ENCODE measurements at places on chromosomes 1 and 21.

GRCh38 chr1:200392625-200393185 is 17.1 kb downstream of the ZNF281 start:
- DNase-seq = no peak

DNA sequence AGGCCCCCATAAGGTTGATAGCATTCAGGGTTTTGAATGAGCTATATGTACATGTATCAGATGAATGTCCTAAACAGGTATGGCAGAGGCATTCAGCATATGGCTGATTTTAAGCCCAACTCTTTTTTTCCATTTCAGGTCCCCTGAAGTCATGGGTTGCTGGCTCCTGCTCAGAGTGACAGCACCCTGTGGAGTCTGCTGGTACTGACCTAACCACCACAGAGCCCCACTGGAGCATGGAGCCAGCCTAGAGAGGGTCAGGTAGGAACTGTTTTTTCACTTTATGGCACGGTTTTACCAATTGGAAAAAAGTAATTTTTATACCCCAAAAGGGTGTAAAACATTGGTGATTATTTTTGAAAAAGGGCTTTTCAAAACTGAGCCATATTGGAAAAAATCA is 82.5 kb upstream of the MPC2 start:
- no peak for DNase-seq

DNA sequence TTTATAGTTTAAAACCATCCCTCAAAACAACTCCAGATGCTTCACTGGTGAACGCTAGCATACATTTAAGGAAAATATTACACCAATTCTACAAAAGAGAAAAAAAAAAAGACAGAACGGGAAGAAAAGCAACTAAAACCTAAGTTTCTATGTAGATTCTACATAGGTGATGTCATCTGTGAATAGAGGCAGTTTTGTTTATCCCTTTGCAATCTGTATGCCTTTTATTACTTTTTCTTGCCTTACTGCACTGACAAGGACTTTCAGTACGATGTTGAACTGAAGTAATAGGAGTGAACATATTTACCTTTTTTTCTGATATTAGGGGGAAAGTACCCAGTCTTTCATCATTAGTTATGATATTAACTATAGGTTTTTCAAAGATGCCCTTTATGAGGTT is 101.7 kb upstream of the HAO2 start:
- DNase-seq = no peak

- no peak for DNase-seq
Observed at GRCh38 chr1:210049616-210050015, 111.6 kb downstream of the SYT14 start.

DNA sequence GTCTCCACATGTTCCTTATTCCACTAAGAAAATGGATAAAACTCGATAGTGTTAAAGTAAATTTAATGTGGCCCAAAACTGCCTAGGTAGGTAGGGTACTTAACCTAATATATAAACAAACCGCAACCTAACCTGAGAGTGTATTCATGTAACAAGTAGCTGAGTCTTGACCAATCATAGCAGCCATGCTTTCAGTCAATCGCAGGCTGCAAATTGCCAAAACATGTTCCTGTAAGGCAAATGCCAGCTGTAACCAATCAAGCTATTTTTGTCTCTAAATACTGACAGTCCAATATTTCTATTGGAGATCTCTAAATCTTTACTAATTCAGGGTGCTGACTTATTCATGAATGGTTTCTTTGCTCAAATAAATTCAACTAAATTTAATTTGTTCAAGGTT is 3.1 kb upstream of the HMGCS2 start:
- DNase-seq = no peak

GRCh38 chr1:110155878-110156522 is 5.7 kb downstream of the SLC6A17 start:
- DNase-seq = peak; percentile 20

DNA sequence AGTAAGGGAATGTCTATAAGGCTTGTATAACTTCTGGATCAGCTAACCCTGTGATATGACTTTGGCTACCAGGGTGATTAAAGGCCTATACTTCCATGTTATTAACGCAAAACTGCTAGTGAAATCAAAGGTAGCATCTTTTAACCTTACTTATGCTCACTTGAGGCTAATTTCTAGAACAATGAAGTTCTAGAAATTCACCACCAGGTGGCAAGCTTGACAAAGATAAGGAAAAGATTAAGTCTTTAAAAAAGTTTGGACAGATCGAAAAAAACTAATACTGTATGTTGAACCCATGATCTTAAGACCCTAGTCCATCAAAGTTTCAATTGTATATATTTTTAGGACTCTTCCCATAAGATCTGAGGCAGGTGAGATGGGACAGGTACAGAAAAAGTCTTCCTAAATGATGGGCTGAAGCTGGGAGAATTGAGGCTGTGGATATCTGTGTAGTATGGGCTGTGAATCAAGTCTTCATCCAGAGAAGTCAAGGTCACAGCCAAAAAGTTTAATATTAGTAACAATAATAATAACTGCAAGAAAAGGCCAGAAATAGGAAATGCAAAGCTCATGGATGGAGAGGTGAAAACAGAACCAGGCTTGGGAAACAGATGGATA is 18.8 kb downstream of the KYAT3 start:
- no peak for DNase-seq

DNA sequence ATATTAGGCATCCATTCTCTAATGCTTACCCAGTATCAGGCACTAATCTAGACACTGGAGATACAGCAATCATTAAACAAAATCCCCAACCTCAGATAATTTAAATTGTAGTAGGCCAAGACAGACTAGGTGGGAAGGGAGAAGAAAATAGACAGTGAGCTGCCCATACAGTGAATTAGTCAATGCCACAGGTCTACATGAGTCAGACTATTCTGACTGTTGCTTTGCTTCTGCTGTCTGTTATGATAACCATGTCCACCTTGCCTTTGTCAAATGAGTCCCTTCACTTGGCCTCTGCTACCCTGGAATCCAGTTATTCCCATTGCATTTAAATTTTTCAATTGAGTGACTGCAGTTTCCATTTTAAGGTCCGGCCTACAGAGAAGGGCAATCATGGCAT is 59.5 kb downstream of the PIK3R3 start:
- no peak for DNase-seq

- DNase-seq = no peak
Observed at GRCh38 chr21:42581993-42582786, 68.5 kb downstream of the SLC37A1 start.

DNA sequence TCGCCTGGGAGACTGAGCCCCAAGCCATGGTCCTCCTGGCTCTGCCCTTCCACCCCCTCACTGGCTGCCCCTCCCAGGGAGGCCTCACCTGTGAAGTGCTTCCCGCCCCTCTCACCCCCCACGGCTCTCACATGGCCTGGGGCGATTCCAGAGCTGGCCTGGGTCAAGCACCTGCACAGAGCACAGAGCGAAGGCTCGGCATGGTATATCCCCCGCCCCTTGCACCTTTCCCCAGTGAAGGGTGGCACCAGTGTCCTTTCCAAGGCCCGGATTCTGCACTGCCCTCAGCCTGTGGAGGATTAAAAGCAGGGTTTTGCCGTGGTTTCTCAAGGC is 1.1 kb upstream of the AJAP1 start:
- DNase-seq = no peak

- no peak for DNase-seq
Observed at GRCh38 chr1:59698386-59698785, 116.4 kb upstream of the HOOK1 start.

GRCh38 chr1:181469829-181470228 is 13.5 kb upstream of the CACNA1E start:
- no peak for DNase-seq

DNA sequence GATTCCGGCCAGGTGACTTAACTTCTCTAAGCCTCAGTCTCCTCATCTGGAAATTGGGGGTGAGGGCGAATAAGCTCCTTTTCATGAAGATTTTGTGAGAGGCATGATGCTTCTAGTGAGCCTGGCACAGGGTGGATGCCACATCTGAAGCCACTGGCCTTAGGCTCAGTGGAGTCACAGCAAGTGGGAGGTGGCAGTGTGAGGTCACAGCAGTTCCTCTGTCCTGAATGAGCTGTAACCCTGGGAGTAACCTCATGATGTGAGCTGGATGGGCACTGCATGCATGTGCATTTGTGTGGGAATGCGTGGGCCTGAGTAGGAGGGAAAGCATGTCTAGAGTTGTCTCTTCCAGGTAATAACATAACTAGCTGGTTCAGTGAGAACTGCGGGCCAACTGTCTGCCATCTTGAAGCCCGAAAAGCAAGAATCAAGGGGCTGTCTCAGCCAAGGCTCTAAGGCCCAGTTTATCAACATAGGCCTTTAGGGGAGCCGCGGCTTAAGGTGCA is 27.0 kb upstream of the HTR1D start:
- no peak for DNase-seq

DNA sequence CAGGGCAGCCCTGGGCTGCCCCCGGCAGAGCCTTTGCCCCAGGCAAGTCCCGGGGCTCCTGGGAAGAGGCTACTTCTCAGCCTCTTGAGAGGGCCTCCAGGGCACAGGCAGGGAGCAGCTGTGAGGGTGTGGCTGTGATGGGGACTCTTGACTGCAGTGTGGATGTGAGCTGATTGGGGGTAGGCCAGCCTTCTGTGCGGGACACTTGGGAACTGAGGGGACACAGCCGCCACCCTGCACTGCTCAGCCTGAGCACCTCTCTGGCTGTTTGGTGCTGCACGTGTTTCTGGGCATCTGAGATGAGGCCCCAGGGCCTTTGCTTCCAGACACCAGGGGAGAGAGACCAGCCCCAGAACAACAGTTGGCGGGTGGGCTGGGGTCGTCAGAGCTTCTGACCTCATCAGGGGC is 62.1 kb downstream of the SKI start:
- DNase-seq = no peak

DNA sequence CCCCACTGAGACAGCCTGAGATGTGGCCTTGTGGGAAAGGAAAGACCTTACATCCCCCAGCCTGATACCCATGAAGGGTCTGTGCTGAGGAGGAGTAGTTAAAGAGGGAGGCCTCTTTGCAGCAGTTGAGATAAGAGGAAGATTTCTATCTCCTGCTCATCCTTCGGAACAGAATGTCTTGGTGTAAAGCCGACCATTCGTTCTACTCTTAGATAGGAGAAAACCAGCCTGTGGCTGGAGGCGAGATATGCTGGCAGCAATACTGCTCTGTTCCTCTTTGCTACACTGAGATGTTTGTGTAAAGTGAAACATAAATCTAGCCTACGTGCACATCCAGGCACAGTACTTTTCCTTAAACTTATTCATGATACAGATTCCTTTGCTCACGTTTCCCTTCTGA is 1.5 kb upstream of the CCDC27 start:
- DNase-seq = no peak

- DNase-seq = no peak
Observed at GRCh38 chr21:27429710-27430341, 462.9 kb upstream of the ADAMTS5 start.

GRCh38 chr1:10541286-10541685 is 66.5 kb downstream of the PEX14 start:
- DNase-seq = no peak

DNA sequence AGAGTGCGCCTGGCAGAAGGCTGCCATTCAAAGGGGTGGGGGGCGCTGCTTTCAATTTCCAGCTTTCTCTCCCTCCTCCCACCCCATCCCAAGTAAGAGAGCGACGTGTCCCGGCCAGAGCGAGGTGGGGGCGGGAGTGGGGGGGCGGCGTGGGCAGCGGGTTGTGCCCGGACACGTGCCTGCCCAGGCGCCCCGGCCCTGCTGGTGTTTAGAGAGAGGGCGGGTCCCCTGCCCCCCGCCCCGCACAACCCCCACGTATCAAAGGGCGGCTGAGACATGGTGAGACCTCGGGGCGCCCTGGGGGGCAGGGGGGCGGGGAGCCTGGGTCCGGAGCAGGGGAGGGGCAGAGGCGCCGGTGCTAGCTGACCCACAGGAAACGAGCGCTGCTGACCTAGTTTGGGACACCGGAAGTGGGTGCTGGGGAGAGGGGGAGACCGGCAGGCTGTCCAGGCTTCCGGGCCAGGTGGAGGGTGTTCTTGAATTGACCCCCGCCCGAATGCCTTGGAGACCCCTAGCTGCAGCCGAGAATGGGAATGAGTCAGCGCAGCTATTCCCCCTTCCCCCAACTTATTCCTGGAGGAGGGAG is 1.3 kb downstream of the ZBTB7B start:
- no peak for DNase-seq

- no peak for DNase-seq
Observed at GRCh38 chr1:185790194-185790735, 56.1 kb downstream of the HMCN1 start.

DNA sequence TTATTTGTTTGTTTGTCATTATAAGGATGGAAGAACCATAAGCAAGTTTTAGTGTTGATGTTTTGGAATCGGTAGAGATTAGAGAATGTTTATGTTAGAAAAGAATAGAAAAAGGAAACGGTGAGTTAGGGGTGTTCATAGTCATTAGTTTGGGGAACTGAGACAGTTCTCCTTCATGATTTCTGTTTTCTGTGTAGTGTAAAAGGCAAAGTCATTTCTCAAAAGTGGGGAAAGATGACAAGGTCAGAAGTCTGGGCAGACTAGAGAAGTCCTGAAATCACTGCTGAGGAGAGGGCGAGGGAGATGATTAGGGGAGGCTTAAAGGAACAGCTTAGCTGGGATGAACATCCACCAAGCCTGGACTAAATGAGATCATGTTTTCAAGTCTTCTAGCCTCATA is 498.9 kb downstream of the TTLL7 start:
- DNase-seq = no peak

- peak; percentile 42 for DNase-seq
Observed at GRCh38 chr1:78004719-78005447, at the start of gene DNAJB4. Gene DNAJB4, plus strand, starts transcription at chr1:78004939. Its CDS starts 172 bp downstream, at chr1:78005111.

DNA sequence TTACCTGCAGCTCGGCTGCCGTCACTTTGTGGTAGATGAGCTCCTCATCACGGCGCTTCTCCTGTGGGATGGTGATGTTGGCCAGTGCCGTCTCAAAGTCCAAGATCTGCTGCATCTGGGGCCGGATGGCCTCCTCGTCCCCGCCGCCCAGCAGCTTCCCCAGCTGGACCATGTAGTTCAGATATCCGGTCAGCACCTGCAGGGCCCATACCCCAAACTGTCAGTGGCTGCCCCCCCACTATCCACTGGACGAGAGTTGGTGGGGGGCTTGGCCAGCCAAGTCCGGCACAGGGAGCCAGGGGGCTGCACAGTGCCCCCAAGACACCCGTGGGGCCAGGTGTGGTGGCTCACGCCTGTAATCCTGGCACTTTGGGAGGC is 34.3 kb downstream of the ECE1 start:
- no peak for DNase-seq

DNA sequence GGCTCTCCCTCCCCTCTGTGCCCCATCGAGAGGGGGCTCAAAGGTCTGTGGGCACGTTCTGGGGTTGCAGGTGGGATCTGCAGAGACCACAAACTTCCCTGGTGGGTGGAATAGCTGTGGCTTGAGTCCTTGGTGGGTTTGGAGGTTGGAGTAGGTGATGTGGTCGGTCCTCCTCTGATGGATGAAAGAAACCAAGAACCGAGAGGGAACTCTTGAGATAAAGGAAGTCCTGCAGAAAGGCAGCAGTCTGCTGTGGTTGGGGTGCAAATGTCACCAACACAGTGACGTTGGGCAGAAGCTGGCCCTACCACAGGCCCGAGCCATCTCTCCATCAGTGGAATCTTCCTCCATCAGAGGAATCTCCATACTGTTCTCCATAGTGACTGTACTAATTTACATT is 171.8 kb downstream of the FCRL5 start:
- DNase-seq = no peak
